GM04503 (cell line): ENCODE measurements at places on chromosomes 4 and X.

DNA sequence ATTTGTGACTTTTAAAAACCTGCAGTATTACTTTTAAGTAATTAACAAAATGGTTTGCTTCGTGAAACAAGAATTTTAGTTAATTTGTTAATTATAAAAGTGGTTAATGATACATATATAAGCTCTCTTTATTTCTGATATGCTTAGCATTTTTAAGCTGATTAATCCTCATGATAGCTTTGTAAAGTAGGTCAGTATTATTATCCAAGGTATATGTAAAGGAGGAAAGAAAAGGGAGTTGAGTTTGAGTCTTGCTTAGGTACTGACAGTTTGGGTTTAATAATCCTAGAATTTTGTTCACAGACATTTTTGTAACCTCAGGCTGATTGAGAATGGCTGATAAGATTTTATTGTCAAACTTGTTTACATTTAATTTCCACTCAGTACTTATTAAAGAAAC, 21.8 kb downstream of the HERC3 start:
- no peak for DNase-seq

DNA sequence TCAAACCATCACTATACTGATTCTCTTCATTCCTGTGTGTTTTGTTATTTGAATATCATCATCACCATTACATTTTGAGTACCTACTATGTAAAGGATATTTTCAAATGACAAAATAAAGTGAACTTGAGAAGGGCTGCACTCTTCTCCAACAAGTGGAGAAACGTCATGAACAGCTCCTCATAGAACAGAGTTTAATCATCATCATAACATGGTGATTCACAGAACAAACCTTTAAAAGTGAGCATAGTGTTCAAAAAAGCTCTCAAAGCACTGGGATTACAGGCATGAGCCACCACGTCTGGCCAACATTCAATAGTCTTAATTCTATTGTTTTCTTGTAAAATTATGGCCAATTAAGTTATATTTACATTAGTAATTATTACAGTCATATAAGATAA, 993.9 kb downstream of the PDHA2 start:
- DNase-seq, result no peak

GRCh38 chr4:168609369-168609768, 112.5 kb downstream of the PALLD start:
- DNase-seq, result no peak

DNA sequence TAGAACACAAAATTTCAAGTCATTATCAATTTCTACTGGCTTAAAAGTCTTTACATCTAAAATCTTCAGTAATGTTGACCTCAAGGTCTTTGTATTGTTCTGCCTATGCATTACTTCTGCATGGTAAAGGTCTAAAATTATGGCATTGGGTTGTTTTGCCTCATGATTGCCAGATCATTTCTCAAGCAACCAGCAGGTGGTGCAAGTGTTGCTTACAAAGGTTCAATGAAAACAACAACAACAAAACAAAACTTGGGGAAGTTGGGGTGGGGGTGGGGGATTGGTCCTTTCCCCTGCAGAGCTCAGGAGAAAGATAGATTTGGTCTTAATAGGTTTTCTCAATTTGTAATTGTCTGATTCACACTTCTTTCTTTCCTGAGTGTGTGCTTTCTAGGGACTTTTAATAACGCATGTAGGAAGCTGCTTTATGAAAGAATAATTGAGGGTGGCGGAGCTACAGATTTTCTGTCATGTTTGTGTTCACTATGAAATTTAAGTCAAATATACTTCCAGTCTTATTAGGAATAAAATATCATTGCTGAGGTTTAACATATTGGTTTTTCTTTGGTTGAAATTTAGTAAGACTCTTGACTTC, 145.1 kb downstream of the COL4A5 start:
- no peak for DNase-seq

DNA sequence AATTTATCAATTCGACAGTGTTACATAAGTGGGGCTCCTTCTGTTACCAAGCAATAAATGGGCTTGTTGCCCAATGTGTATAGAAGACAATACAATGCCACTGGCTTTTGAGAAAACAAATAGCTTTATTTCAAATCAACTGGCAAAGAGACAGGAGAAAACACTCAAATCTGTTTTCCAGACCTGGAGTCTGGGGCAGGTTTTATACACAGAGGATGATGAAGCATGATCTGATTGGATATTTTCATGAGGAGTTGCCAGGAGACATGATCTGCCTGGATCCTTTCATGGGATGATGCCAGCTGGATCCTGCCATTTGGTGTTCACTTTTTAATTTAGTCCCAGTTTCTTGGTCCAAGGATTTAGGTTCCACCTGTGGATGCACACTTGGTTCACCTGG, 287.9 kb downstream of the CXXC4 start:
- DNase-seq, result no peak

DNA sequence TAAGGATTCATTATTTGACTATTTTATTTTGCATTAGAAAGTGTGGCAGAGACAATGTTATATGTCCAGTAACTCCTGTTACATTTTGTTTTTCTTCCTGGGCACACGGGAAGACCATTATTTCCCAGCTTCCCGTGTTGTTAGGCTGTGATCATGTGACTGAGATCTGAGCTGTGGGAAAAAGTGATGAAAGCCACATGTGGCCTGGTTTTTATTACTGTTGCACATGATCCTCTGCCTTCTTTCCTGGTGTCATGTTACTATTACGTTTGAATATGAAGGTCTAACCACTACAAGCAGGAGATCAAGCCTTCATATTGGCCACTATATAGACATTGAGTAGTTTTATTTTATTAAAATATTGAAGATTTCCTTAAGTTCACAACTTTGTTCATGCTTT, 28.2 kb upstream of the MID1 start:
- no peak for DNase-seq

GRCh38 chr4:30005995-30006394, 714.2 kb upstream of the PCDH7 start:
- no peak for DNase-seq

DNA sequence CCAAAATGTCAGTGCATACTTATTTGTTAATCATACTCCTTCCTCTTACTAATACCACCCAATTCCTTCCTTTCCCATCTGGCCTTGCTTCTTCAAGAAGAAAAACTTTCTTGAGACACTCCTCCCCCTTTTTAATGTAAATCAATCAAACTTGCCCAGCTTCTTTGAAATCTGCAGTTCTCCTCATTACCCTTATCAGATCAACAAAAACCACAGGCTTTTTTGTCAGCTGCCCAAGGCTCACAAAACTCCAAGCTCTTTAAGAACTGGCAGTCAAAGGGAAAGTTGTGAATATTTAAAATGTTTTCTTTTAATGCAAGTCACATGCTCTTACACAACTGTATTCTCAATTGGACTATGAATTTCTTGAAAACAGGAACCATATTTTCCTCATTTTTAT, 11.3 kb upstream of the MYOZ2 start:
- DNase-seq, result no peak

- peak; percentile 44 for DNase-seq
These were observed 370.7 kb downstream of the GPAT3 start for GRCh38 chr4:83906561-83906960.

DNA sequence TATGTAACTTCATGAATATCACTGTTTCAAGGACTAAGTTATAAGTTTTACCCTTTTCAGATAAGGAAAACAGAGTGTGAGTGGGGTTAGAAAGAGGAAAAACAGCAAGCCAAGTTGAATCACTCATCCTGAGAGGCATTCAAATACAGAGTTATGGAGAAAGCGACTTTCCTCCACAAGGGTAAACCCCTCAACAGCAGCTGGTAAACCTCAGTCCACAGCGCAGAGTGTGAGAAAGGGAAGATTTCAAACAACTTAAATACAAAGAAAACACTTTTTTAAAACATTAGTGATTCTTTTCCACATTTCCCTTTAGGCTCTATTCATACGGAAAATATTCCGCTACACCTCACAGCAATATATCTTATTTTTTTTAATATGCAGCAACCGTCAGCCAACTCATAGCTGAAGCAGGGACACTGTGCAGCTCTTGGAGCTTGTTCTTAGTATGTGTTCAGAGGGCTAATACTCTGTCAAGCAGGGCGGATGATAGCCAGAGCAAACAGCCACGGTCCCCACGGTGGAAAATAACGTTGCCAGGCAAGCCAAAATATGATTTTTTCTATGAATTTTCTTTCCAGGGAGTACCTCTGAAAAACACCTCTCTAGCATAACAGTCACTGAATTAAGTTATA, 488.9 kb upstream of the FAT1 start:
- DNase-seq, result no peak

DNA sequence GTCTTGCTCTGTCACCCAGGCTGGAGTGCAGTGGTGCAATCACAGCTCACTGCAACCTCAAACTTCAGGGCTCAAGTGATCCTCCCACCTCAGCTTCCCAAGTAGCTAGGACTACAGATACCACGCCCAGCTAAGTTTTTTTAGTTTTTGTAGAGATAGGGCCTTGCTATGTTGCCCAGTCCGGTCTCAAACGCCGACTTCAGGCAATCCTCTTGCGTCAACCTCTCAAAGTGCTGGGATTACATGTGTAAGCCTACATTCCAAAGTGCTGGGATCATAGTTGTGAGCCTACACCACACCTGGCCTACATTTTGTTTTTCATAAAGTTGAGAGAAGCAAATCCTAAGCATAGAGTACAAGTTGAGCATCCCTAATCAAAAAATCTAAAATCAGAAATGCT, 42.2 kb downstream of the SMARCA5 start:
- no peak for DNase-seq

DNA sequence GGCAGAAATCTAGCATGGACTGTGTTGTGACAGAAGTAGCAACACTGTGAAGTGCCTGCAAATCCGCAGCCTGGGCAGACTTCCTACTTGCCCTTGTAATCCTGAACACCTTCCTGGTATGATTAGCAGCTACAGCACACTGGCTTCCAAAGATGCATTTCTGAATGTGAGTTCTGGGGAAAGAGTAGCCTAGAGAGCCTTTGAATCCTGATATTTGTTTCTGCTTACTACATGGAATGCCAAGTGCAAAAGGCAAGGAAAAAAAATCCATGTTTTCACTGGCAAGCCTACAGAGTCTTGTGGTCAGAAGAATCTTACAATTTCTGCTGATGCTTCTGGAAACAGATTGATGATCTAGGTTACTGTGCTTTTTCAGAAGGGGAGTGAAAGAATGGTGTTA, 223.7 kb downstream of the COL25A1 start:
- peak; percentile 45 for DNase-seq

DNA sequence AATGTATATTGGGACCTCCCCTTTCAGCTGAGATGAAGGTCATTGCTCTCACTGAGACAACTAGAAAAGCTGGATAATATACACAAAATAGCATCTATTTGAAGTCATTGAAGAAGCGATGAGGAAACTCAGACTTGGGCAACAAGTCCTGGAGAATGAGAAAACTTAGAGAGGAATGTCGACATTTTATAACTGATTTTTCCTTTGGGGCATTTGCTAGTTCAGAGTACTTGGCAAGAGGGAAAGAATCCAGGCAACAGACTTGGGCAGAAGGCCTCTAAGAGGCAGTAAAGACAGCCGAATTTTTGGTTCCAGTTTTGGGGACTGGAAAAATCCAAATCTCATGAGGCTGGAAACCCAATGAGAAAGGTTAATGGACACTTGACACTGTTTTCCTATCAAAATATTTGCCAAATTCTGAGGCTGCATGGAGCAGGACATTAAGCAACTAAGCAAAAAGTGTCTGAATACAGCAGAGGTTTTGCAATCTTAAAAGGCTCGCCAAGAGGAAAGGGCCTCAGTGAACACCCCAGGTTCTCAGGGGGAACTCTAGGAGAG, 21.0 kb upstream of the ANXA5 start:
- DNase-seq, result no peak

DNA sequence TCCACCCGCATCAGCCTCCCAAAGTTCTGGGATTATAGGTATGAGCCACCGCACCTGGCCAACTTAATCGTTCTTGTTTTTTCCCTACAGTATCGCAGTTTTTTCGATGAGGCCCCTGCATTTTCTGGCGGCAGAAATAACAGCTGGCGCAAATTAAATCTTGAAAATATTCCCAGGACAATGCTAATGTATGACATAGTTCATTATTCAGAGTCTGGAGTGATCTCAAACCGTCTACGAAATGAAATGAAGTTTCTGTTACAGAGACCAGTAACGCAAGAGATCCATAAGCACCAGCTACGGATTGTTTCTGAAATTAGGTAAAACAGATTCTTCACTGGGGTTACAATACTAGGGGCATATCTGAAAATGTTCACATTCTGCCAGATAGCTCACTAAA, 27.3 kb downstream of the CXorf58 start:
- DNase-seq, result no peak

DNA sequence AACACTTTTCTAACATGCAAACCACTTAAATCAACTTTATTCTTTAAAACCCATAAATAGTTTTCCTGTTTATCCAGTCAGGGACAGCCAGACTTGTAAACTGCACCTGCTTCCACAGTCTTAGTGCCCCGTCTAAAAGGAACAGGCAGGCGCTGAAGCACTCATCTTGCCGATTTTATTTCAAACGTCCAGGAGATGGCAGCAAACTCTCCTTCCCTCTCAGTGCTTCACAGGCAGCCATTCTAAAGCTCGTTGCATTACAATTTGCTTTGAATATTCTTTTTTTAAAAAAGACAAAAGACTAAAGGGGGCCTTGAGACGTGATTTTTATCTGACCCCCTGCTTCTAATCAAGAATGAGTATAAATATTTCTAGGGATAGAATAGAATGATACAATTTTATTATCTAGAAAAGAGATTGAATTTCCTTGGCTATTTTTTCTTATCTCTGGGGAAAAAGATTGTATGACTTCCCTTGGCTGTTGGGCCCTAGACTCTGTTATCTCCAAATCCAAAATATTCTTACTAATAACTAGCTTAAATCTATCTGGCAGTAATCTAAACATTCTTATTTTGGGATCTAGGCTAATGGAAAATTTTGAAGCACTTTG, 93.6 kb upstream of the MYOZ2 start:
- no peak for DNase-seq

DNA sequence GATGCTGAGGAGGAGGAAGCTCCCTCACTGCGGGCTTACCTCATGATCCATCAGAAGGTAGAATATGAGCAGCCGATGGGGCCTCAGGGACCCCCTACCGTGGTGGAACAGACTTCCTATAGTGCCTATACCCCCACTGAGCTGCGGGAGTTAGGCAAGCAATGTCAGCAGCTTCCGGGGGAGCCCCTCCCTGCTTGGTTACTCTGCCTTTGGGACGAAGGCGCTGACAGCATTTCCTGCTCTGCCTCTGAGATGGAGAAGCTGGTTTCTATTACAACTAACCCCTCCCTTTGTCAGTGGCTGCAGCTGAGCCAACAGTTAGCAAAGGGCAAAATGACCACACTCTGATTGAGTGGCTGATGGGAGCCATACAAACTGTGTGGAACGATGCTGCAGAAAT, 430.7 kb downstream of the IDS start:
- peak; percentile 27 for DNase-seq

DNA sequence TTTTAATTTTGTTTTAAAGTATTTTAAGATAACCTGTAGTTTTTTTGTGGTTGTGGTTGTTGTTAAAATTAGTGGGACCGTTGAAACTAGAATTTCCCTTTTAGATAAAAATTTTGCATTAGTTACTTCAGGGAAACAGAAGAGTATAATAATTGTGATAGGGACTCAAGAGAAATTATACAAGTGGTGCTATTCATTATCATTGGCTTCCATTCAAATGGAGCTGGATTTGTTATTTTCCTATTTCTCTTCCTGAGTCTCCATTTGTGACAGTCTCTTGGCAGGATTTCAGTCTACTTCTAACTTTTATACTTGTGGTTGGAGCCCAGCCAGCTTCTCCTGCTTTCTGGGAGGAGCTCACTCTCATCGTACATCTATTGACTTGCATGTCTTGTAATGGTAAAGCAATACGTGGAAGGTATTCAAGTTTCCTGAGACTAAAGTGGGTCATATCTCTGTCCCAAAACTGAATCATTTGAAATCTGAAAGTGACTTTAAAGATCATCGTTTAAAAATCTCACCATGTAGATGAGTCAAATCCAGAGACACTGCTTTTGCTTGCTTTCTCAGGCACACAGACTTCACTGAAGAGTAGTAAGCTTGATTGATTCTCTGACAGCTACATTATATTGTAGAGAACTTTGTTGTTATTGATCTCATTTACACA, 155.8 kb downstream of the RPA4 start:
- no peak for DNase-seq
